ENCODE measurements at places on chromosomes 12 and 14. TPM values are rescaled to one million over a fixed set of nuclear protein-coding genes. Genes with fewer than 3 reads are reported as not detected.

The TMEM116 gene
- total RNA-seq = 9.1 TPM

The PTPN6 gene
- 17.8 TPM for total RNA-seq

The DLST gene
- 65.6 TPM for total RNA-seq

The DNAH10 gene
- total RNA-seq = 0.28 TPM

The FSCB gene
- not detected for total RNA-seq

The OLR1 gene
- 0.50 TPM for total RNA-seq

The OTX2 gene
- total RNA-seq = not detected

The CD27 gene
- total RNA-seq = 0.58 TPM

The ITFG2 gene
- total RNA-seq = 14.6 TPM

The AJUBA gene
- 8.6 TPM for total RNA-seq

The EML5 gene
- total RNA-seq = 0.13 TPM

The DPF3 gene
- 5.2 TPM for total RNA-seq

The GPR65 gene
- 0.78 TPM for total RNA-seq

The ANO2 gene
- total RNA-seq = 0.13 TPM

The RPGRIP1 gene
- total RNA-seq = 0.23 TPM

The GALNT16 gene
- total RNA-seq = 1.1 TPM

The TRPV4 gene
- total RNA-seq = 6.7 TPM

The KIF26A gene
- total RNA-seq = 1.3 TPM

The SIX4 gene
- 0.10 TPM for total RNA-seq

The PIWIL1 gene
- not detected for total RNA-seq

The PLEKHG7 gene
- not detected for total RNA-seq

The IKBIP gene
- 2.6 TPM for total RNA-seq

The ST8SIA1 gene
- total RNA-seq = not detected

The BAG5 gene
- total RNA-seq = 7.5 TPM

The SLC15A4 gene
- 11.8 TPM for total RNA-seq

The ZC2HC1C gene
- 2.0 TPM for total RNA-seq

The BDKRB1 gene
- not detected for total RNA-seq

The TMPRSS12 gene
- total RNA-seq = not detected

The OVCH1 gene
- not detected for total RNA-seq
